ENCODE measurements at places on chromosomes 3 and 15.

DNA sequence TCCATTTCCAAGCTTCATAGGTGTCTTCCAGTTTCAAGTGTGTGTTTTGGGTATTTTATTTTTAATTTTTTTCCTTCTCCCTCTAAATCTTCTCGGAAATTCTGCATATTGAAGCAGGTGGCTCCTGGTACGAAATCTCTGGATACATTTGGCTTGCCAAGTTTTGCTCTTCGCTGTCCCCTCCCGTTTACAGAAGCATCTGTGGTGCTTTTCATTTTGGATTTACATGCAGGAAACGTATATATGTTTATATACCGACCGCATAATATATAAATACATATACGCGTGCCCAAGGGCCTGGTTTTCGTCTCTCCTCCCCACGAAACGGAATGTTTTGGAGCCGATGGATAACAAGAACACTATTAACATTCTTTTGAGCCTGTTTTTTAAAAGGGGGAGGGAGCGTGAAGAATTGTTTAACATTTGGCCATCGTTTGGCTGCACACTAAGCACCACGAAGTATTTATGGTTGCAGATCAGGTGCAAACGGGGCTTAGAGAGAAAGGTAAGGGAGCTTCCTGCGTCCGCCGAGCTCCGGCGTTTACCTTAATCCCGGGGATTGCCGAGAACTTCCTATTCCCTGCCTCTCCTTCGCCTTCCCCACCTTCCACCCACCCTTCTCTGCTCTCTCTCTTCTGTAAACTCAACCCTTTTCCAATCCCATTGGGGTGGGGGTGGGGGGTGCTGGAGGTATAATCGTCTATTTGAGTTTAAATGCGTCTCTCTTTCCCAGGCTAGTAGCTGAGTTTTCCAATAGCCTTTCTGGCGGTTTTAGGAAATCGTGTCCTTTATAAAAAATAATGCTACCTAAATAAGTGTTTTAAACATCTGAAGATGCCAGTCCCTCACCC is 1.1 kb upstream of the NLGN1 start:
- DNase-seq = no peak

GRCh38 chr3:61040618-61041017 is 210.6 kb downstream of the FHIT start:
- DNase-seq = no peak

- DNase-seq = no peak
These were observed 22.5 kb downstream of the HEXA start for GRCh38 chr15:72353266-72353665.

DNA sequence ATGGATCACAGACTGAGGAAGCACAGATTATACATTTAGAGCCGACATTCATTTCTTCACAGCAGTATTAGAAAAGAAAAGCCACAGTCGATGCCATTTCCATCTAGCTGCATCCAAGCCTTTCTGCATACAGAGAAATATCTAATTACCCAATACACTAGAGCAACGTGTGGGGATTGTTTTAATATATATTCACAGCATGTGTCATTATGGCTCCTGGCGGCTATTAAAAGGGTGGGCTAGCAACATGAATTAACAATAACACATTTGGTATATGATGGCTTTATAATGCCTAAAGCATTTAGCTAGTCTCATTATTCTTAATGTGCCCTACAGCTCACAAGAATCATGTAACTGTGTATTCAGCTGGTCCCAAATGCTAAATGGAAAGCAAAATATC is 1030.5 kb downstream of the FHIT start:
- no peak for DNase-seq

- no peak for DNase-seq
These were observed 286.4 kb upstream of the CTDSPL start for GRCh38 chr3:37575284-37575683.

GRCh38 chr3:41101231-41101630 is 98.1 kb upstream of the CTNNB1 start:
- no peak for DNase-seq

DNA sequence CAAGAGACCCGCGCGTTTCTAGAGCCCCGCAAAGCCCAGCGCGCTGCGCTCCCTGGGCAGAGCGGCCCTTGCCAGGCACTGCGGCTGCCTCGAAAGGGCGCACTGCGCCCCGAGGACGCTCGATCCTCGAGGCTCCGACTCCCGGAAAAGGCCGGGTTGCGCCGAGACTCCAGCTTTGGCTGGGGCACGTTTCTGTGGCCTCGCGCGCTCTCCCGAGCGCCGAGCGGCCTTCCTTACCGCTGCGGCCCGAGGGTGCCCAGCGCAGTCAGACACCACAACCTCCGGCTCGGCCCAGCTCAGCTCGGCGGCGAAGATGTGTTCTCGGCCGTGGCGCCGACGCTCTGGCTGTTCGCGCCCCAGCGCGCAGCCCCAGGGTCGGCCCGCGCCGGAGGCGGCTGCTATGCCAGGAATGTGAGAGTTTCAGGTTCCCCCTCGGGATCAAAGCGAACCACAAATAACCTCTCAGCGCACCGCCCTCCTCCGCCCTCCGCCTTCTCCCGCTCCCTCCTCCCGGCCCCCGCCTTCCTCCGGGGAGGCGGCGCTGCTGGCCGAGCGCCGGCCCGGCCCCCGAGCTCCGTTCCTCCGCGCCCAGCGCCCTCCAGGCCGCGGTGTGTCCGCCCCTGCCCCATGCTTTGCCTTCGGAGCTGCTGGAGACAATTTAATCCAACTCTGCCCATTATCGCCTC is at the start of gene AMOTL2:
TSS of gene AMOTL2 (minus strand) at position 343 of the 686 bp plus-strand sequence. CDS start 3,014 bp downstream, outside the sequence.
- no peak for DNase-seq

- DNase-seq = no peak
These were observed 15.7 kb upstream of the LRCH3 start for GRCh38 chr3:197775317-197775716.

DNA sequence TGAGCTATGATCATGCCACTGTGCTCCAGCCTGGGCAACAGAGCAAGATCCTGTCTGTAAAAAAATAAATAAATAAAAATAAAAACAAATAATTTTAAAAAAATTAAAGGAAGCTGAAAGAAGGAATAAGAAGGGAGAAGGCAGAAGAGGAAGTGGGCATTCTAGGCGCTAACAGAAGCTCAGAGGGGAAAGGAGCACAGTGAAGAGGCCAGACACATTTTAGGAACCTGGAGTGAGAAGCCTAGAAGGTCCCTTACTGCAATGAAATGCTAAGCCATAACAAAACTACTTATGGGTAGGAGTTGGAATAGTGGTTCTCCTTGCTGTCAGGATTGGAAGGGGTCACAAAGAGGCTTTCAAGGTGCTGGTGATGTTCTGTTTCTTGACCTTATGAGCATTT is 64.0 kb downstream of the ITGB5 start:
- DNase-seq = no peak

DNA sequence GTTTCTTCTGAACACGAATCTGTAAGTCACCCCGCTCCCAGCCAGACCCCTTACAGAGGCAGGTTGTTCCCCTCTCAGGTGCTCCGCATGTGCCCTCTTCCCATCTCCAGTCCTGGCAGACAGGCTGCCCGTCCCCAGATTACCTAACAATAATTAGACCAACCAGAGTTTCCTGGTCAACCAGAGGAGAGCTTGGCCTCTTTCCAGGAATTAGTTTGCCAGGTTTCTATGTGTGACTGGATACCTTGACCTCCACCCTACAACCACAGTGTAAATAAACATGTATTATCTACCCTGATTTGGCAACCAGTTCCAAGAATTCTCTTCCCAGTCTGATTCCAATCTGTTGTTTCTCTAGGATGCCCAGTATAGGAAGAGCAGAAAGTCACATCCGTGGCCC is 178.0 kb upstream of the UMPS start:
- DNase-seq = no peak

- no peak for DNase-seq
These were observed 16.0 kb downstream of the CMSS1 start for GRCh38 chr3:99833617-99834205.

DNA sequence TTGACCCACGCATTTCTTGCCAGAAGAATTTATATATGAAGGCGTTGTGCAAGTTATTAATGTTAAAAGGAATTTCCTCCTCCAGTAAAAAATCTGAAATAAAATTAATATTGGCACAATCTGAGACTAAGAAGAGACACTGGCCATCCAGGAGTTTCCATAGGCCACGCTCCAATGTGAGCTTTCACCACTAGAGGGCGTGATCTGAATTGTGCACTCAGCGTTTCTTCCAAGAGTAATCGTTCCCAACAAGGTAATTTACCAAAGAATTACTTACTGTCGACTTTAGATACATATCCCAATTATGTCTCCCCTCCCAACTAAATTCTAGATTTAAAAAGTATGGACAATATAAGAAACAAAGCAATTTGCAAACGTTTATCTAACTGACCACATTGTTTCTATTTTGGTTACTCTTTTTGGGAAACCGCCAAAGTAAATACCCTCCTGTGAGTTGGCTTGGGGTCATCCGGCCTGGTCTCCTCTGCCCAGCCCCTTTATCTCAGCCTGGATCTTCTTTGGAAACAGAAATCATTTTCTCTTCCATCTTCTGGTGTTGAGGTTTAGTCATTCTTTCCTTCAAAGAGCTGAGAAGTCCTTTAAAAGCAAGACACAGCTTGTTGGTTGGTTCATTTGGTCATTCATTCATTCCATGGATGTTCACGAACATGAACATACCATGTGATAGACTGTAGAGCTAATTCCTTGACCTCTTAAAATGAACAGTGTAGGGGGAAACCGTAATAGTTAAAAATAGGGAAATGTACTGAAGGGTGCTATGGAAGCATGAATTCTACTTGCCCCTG is 26.2 kb downstream of the POLR2M start:
- peak; percentile 13 for DNase-seq

GRCh38 chr3:158381262-158381868 is 189.6 kb upstream of the MLF1 start:
- no peak for DNase-seq

- no peak for DNase-seq
These were observed 16.6 kb upstream of the SEMA3F start for GRCh38 chr3:50138266-50139200.

DNA sequence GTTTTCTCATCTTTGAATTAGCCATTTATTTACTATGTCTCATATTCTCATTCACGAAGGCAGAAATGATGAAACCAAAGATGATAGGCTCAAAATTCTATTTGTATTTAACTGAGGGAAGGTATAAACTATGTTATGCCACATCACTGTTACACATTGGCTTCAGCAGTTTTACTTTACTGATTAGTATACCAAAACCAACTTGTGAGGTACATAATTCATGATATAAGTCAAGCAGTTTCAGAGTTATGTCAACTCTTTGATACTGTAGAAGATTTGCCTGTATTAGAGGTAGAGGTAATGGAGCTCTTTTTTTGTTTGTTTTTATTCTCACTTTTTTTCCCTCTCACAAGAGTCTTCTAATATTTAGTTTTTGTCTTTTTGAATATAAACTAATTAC is 22.9 kb downstream of the CHMP2B start:
- DNase-seq = no peak

Measured in stimulated activated CD8-positive, alpha-beta memory T cell treated with anti-CD3 and anti-CD28 coated beads, Interleukin-7, amount 100 ng/mL, for 1 hour (primary cell).